ENCODE measurements at places on chromosomes 4 and X.

DNA sequence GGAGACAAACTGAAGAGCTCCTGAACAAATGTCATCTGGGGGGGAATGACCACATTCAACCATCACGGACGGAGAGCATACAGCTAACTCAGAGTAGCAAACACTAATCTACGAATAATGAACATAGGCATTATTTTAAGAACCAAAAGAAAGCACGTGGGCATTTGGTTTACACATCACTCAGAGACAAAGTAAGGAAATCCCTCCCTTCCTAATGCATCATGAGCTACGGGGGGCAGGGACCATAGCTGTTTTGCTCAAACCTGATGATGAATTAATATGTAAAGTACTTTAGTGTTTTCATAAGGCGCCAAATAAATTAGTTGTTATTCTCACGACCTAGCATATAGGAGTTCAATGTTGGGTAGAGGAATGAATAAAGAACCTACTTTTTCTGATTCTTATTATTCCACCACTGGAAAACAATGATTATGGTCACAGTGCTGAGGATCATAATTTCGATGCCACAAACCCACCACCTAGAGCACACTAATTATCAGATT lies 11.7 kb upstream of the TMEM156 start:
- DNase-seq, result no peak

GRCh38 chrX:43909141-43909540 lies 26.9 kb upstream of the MAOB start:
- no peak for DNase-seq

DNA sequence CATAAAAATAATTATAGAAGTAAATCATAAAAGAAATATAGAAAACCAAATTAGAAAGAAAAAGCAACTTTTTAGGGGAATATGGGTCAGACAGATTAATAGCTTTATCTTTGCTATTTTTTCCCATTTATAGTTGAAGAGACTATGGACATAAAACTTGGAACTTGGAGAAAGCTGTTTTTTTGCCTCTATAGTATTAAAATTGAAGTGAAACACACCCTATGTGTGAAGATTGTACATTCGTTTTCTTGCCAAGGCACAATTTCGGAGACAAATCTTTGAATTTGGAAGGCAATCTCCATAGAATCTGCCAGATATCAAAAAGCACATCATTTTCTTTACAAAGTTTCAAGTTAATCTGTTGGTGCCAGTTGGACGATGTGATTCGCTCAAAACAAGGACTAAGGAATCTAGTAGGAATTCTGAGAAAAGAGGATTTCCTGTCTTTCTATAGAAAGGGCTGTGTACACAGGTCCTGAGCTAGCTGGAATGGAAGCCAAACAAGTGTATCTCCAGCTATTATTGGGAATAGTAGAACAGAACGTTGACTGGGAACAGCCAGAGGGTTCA lies 156.3 kb downstream of the SLC7A11 start:
- DNase-seq, result no peak

- DNase-seq, result no peak
These were observed 242.5 kb downstream of the CFAP299 start for GRCh38 chr4:80578001-80578400.

GRCh38 chrX:15474028-15474427 lies 19.1 kb downstream of the PIR start:
- DNase-seq, result no peak

DNA sequence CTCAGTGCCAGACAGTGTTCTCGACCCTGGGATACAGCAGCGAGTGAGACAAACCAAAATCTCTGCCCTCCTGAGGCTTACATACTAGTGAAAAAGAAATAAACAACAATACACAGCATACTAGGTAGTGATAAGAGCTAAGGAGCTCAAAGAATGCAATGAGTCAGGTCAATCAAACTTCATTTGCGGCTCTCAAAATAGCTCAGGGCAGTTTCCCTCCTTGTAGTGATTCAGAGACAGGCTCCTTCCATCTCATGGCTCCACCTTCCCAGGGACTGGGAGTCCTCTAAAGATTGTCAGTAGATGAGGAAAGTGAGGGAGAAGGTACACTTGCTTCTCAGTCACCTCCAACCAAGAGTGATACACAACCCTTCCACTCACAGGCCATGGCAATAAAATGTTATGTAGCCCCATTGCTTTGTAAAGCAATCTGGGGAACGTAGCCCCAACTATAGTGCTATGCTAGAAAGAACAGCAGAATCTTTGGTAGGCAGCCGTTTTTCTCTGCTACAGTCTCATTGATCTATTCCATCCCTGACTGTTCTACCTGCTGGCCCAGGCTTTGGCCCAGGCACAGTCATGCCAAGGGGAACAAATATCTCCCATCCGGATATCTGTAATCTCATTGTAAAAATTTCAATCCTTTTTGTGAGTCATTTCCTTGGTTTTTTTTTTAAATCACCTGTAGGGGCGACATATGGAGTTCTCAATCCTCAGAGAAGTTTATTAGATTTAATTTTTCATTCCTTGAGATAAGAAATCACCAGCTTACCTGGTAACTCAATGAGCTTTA lies 183.1 kb upstream of the S100G start:
- no peak for DNase-seq

- no peak for DNase-seq
These were observed 87.1 kb downstream of the RLIM start for GRCh38 chrX:74527350-74527749.

- DNase-seq, result no peak
These were observed 1.4 kb downstream of the SPATA4 start for GRCh38 chr4:176193938-176194337.

GRCh38 chrX:113059714-113060113 lies 219.1 kb upstream of the AMOT start:
- DNase-seq, result no peak

- no peak for DNase-seq
These were observed 229.6 kb upstream of the DIAPH2 start for GRCh38 chrX:96455078-96455477.

GRCh38 chrX:133359466-133359865 lies 55.8 kb downstream of the GPC4 start:
- DNase-seq, result no peak

GRCh38 chrX:125436855-125437254 lies 117.2 kb downstream of the TEX13C start:
- no peak for DNase-seq

GRCh38 chrX:48474127-48474526 lies 1.9 kb upstream of the FTSJ1 start:
- DNase-seq, result no peak

- peak; percentile 3 for DNase-seq
These were observed 90.1 kb downstream of the IRF2 start for GRCh38 chr4:184384056-184384809.

GRCh38 chr4:150012851-150013360 lies 65.3 kb upstream of the DCLK2 start:
- no peak for DNase-seq

DNA sequence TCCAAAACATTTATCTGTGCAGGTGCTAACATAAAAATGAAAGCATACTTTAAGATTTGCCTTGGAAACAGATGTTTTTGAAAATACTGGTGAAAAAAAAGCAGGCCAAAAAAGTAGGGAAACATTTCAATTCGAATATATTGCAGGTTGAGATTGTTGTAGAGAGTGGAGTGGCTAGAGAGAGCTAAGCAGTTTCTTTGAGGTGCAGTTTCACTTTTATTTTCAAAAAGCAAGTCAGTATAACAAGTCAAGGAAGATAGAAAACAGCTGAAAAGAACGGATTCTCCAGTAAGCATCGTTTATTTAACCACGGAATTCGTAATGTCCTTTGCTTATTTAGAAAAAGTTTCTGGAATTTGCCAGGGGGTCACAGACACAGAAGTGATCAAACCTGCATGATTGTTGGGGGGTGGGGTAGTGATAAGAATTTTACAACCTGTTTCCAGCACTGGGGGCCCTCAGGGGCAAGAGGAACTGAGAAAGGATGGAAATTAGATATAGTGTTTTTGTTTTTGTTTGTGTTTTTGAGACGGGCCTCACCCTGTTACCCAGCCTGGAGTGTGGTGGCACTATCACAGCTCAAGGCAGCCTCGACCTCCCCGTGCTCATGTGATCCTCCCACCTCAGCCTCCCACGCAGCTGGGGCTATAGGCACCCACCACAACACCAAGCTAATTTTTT lies 175.0 kb downstream of the TENM3 start:
- DNase-seq, result no peak

- no peak for DNase-seq
These were observed 19.6 kb upstream of the NKRF start for GRCh38 chrX:119625843-119626242.

DNA sequence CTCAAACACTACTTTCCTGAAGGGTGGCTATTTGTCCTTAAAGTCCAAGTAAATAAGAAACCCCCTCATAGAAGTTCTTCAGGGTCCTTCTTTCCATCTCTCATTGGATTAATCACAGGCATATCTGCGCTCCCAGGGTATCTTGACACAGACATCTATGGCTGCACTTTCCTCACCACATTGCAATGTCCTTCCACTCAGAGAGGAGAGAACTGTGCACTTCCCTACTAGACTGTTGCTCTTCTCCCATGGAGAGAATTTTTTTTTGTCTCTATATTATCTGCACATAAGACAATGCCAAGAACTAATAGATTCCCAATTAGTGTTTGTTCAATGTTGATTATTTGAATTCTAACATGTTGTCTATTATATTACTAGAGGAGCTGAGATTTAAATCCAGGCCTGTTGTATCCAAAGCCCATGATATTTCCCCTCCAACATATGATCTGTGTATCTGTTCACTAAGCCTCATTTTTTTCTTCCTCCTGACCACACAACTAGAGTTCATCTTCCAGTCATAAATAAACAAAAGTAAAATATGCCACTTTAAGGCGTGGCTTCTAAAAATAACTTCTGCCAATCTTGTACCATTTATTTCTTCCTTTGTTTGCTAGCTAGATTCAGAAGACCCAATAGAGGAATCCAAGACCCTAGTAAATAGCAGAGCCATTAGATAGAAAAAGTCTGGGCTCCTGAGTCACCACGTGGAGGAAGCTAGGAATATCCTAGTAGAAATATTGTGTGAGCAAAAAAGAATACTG lies 61.5 kb upstream of the FAM241A start:
- DNase-seq, result no peak

DNA sequence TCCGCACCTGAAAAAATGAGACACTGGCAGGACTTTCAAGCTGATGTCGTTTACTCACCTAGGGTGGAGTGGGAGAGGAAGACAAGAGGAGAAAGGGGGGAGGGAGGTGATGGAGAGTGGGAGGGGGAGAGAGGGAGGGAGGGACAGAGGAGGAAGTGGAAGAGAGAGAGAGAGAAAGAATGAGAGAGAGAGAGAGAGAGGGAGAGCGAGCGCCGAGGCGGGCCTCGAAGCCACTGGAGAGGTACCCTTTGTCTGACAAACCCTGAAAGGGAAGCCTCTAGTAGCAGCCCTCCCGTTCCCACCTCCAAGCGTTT lies 296 bp upstream of the ADGRL3 start:
- DNase-seq, result no peak

DNA sequence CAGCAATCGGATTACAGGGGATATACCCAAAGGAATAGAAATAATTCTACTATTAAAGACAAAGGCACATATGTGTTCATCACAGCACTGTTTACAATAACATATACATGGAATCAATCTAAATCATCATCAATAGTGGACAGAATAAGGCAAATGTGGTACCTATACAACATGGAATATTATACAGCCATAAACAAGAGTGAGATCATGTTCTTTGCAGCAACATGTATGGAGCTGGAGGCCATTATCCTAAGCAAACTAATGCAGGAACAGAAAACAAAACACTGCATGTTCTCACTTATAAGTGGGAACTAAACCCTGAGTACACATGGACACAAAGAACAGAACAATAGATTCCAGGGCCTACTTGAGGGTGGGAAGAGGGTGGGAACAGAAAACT lies 163.2 kb downstream of the CFAP299 start:
- no peak for DNase-seq

- no peak for DNase-seq
These were observed 328.2 kb downstream of the DKK2 start for GRCh38 chr4:106707776-106708463.

GRCh38 chr4:8238515-8239053 lies 31.0 kb upstream of the HTRA3 start:
- no peak for DNase-seq

DNA sequence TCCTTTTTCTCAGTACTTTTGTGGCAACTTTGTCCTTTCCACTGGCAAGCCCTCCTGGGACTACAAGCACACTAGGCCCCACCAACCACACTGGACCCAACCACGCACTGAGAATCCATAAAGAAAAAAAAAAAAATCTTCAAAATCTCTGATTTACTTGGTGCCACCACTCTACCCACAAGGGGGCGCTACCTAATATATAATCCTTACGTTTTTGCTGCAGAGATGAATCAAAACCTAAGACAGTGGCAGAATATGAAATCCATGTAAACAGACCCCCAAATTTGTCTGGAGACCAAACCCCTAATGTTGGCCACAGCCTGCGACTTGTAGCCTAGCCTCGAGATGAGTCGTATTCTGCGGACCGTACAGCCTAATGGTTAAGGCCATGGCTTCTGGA lies 63.5 kb upstream of the ARHGAP36 start:
- DNase-seq, result no peak

DNA sequence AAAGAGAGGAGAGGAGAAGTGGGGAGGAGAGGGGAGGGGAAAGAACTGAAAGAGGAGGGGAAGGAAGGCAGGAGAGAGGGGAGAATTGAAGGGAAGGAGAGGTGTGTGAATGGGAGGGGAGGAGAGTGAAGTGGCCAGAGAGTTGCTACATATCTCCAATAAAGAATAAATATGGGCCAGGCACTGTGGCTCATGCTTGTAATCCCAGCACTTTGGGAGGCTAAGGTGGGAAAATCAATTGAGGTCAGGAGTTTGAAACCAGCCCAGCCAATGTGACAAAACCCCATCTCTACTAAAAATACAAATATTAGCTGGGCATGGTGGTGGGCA lies 482.4 kb downstream of the NAF1 start:
- DNase-seq, result no peak

DNA sequence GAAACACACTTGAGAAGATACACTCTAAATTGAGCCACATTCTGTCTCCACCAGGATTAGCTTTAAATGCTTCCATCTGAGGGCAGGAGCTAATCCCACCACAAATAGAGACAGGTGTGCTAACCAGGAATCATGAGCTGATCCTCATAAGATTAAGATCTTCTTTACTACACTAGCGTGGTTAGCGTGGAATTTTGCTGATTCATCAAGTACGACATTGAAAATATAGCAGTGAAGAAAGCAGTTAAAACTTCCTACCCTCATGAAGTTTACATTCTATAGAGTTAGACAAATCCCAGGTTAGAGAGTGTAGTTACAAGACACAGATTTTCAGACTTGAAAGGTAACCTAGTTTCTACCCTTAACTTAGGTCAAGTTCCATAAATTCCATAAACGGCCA lies 5.3 kb upstream of the APELA start:
- DNase-seq, result no peak

- no peak for DNase-seq
These were observed 13.6 kb downstream of the PROM1 start for GRCh38 chr4:16070203-16070602.

GRCh38 chrX:51334276-51334675 lies 1.7 kb downstream of the NUDT10 start:
- DNase-seq, result no peak

- no peak for DNase-seq
These were observed 72.5 kb downstream of the RGS12 start for GRCh38 chr4:3365326-3365725.

GRCh38 chr4:41360921-41361793 lies 104.4 kb downstream of the UCHL1 start:
- no peak for DNase-seq
